Activated CD4-positive, alpha-beta T cell treated with anti-CD3 and anti-CD28 coated beads, Interleukin-2, amount 50 U/mL, for 4 hours (primary cell): ENCODE measurements at places on chromosomes 1 and 21.

GRCh38 chr21:41816583-41817165 lies 49.8 kb upstream of the RIPK4 start:
- peak; percentile 49 for DNase-seq

DNA sequence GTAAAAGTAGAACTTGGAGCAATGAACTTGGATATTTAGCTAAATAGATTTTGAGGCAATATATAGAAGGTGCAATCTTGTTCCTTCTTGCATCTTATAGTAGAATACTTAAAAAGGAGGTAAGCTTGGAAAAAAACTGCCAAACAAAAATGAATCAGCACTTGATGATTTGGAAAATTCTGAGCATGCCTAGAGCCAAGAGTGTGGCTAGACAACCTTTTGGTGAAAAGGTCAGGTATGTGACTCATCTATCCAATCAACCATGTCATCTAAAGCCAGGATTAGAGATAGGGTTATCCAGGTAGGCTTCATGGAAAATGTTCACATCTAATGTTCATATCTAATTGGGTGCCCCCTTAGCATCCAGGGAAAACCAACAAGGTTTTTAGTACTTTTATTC lies 515.0 kb downstream of the COL11A1 start:
- DNase-seq: no peak

DNA sequence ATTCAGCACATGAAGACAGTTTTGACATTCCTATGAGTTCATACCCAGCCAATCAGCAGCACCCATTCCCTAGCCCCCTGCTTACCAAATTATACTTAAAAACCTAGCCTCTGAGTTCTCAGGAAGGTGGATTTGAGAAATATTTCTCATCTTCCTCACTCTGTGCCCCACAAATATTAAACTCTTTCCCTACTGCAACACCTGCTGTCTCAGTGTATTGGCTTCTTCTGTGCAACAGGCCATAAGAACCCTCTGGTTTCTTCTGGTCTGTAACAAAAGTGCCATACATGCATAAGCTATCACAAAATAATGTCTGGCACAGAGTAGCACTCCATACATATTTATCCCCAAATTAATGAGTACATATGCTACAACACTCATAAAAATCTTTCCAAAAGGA lies 387.4 kb upstream of the CAMK1G start:
- DNase-seq: no peak

GRCh38 chr1:226708967-226709396 lies 30.1 kb downstream of the ITPKB start:
- no peak for DNase-seq

DNA sequence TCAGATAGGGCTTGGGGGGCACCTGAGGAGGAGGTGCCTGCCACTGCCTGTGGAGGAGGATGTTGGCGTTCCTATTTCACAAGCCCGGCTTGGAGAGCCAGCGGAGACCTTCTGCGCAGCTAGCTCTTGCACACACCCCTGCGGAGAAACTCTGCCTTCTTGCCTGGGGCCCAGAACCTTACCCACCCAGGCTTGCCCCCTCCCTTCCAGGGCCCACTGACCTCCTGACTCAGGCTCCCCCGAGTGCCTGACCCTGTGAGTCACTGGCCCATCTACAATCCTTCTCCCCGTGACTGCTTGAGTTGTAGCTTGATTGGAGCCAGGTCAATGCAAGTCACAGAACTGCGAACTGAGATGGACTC lies 3.4 kb downstream of the HES2 start:
- no peak for DNase-seq

DNA sequence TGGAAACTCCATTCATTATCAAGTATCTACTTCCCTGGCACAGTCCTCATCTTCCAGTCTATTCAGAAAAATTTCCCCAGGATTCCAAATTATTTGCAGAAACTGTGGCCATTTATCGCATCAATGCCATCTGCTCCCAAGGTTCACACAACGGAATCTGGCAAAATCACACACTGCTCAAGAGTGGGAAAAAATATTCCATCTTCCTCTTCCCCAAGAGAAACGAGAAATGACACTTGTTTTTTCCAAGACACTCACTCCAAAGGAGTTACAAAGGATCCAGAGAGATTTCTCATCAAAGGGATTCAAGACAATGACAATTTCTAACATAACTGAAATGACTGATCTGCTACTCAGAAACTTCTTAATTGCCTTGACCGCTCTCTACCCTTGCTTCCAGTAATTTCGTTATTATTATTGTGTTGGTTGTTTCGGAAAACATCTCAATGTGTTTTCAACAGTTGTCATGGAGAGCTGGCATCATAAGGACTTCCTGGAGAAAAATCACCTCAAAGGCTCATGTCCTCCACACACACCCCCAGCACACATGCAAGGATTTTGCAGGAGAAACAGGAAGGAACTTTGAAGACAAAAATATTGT lies 128.0 kb downstream of the PSMG1 start:
- DNase-seq: no peak

- no peak for DNase-seq
These were observed 32.9 kb upstream of the SNX27 start for GRCh38 chr1:151578941-151579340.

DNA sequence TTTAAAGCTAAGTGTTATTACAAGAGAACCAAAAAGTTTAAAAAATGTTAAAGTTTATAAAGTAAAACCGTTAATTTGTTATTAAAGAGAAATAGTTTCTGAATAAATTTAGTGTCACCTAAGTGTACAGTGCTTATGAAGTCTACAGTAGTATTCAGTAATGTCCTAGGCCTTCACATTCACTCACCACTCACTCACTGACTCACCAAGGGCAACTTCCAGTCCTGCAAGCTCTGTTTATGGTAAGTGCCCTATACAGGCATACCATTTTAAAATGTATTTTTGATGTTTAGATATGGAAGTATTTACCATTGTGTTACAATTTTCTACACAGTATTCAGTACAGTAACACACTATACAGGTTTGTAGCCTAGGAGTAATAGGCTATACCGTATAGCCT lies 60.1 kb upstream of the GCLM start:
- DNase-seq: no peak

DNA sequence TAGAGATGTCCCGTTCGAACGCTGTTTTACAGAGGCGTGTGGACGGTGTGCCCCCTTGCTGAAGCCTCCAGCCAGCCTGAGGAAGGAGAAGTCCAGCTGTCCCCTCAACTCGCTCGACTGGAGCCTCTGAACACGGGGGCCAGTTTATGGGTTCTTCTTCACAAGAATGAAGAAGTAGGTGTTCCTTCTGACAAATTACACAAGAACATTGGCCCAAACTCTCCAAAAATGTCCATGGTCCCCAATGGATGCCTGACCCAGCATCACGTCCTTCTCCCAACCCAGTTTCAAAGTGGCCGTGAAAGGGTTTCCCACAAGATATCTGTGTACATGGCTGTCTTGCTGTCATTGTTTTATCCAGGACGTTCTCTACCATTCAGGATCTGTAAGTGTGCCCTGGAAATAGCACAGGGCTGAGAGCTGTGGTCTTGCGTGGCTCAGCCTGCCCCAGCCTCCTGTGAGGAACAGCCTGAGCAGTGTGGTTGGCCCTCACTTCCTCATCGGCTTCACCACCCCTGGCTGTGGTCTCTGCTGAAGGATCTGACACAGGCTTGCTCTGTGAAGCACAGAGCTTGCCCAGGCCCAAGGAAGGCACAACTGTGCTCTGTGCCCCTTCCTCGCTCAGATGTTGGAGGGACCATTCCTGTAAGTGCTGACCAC lies 1.0 kb upstream of the S100B start:
- DNase-seq: peak; percentile 24

GRCh38 chr1:154335025-154335714 lies 9.8 kb downstream of the ATP8B2 start:
- peak; percentile 92 for DNase-seq

DNA sequence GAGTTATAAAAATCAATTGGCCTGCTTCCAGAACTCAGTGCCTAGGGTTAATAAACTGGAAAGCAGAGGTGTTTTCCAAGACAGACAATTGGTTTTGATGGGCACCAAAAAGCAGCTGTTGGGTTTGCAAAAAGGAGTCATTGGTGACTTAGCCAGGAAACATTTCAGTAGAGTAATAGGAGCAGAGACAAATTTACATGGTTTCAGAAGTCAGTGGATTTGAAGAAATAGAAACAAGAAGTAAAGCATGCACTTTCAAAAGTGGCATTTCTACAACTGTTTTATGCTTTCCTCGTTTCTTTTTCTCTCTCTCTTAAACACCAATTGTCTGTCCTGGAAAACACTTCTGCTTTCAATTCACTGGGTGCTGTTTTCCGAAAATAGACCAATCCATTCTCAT lies 87.8 kb downstream of the GLUL start:
- DNase-seq: no peak

DNA sequence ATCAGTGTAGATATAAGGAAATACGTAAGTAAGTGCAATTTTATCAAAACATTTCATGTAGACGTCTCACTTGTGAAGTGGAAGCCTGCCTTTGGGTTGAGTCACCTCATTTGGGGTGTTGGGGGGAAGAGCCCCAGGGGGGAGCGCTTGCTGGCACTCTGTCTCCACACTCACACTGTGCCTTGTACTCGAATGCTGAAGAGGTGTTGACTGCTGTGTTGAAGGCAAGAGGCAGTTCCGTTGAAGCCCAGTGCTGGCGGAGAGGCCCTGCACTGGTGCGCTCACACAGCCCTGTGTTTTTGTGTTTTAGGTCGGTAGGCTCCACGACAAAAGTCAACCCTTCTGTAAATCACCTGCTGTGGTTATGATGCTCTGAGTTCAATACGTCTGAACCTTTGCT lies 131.9 kb upstream of the COL6A1 start:
- DNase-seq: no peak

DNA sequence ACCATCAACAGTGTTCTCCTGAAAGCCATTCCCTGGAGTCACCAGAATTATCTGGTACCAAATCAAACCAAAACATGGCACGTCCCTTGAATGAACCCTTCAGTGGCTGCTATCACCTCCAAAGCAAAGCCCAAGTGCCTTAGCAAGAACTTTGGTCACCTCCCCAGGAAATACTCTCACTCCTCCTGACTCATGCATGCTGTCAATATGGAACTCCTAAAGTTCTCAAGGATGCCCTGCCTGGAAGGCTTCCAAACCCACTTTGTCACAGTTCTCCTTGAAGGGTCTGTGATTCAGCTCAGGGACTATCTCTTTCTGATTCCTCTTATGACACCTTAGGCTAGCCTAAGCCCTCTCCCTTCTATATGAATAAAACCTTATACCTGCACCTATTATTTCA lies 146.1 kb upstream of the RUNX1 start:
- DNase-seq: no peak

GRCh38 chr21:44778094-44778493 lies 23.5 kb downstream of the UBE2G2 start:
- no peak for DNase-seq

DNA sequence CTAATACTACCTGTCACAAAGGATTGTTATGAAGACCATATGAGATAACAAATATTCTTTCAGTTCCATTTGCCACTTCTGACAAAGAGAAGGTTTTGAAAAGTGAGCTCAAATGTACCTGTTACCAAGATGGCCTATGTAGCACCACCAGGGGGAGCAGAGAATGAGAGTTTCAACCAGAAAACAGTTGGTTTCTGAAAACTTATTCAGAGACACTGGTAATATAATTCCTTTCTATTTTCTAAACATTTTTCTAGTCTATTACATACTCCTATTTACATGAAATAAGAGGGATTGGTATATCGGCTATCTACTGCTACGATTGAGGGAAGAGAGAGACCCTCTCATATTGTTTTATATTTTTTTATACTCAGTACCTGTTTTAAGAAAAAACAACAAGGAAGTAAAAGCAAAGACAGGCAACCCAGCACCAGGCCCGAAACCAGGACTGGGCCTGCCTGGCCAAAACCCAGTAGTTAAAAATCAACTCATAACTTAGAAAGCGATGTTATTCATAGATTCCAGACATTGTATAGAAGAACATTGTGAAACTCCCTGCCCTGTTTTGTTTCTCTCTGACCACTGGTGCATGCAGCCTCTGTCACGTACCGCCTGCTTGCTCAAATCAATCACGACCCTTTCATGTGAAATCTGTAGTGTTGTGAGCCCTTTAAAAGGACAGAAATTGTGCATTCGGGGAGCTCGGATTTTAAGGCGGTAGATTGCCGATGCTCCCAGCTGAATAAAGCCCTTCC lies 48.3 kb downstream of the IL23R start:
- peak; percentile 49 for DNase-seq

GRCh38 chr21:44283948-44284347 lies 1.7 kb upstream of the AIRE start:
- no peak for DNase-seq

GRCh38 chr1:1622788-1623094 lies 7.4 kb downstream of the MIB2 start:
- no peak for DNase-seq

GRCh38 chr1:226953175-226953800 lies 13.2 kb downstream of the COQ8A start:
- DNase-seq: no peak

DNA sequence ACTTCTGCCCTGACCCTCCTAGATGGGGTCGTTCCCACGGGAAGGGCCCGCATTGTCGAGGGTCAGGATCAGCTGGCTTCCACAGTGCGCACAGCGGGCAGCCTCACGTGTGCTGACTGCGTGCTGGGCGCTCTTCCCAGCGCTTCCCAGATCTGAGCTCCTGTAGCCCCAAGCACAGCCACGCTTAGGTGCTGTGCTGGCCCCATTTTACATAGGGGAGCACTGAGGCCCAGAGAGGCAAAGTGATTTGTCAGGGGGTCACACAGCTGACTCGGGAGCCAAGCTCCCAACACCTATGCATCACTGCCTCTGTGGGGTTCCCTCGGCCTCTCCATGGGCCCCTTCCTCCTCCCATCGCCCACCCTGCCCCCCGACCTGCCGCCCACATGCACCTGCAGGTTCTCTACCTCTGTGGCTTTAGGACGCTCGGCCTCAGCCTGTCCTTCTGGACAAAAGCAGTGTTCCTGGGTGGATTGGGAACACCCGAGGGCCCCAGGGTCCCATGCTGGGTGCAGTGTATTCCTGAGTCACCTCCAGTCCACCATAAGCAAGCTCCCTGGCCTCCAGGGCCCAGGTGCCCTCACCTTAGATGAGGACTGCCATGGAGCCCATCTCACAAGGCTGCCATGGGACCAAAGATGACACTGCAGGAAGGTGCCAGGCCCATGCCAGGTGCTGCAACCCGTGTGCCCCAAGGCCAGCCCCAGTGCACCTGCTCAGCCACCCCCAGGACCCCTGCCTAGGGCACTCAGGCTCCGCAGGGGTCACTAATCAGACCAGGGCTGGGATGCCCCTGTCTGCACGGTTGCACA lies 23.3 kb downstream of the TFF3 start:
- DNase-seq: no peak

GRCh38 chr1:24205345-24206082 lies 18.4 kb upstream of the IFNLR1 start:
- DNase-seq: no peak

GRCh38 chr1:21872445-21873079 lies 60.5 kb downstream of the LDLRAD2 start:
- no peak for DNase-seq

DNA sequence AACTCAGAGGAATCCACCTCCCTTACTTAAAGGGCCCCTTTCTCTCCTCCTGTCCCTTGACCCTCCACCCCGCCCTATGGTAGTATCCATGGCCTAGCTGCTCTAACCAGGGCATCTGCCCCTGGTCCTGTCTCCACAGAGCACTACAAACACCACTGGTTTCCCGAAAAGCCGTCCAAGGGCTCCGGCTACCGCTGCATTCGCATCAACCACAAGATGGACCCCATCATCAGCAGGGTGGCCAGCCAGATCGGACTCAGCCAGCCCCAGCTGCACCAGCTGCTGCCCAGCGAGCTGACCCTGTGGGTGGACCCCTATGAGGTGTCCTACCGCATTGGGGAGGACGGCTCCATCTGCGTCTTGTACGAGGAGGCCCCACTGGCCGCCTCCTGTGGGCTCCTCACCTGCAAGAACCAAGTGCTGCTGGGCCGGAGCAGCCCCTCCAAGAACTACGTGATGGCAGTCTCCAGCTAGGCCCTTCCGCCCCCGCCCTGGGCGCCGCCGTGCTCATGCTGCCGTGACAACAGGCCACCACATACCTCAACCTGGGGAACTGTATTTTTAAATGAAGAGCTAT lies 1.7 kb downstream of the BTG2 start:
- peak; percentile 50 for DNase-seq
